DND-41 (cell line): ENCODE measurements at places on chromosomes 2 and 18.

- DNase-seq: peak; percentile 5
Observed at GRCh38 chr2:224650815-224651439, 65.2 kb downstream of the CCDC195 start.

DNA sequence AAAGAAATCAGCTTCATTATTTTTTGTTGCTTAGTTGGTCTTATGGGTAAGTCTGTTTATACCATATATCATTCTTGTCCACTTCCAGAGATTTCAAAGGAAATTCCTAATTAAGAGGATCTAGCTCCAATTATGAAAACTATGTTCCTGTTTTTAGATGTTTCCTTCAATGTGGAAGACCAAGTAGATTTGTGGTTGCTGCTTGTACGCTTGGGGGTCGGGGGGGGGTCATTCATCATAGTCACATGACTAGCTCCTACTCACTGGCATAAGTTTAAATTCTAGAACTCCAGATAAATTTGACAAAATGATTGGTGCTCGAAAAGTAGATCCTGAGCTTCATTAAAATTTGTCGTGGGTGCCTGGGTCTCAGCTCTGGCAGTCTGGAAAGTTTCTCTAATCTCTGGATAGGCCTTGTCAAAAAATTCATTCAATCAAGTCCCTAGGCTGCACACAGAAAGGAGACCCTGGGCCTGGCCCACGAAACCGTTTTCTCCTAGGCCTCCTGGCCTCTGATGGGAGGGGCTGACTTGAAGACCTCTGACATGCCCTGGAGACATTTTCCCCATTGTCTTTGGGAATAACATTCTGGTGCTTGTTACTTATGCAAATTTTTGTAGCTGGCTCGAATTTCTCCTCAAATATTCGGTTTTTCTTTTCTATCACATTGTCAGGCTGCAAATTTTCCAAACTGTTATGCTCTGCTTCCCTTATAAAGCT, 62.5 kb downstream of the MEP1B start:
- no peak for DNase-seq

- DNase-seq: peak; percentile 89
Observed at GRCh38 chr2:136118819-136119716, 1.1 kb upstream of the CXCR4 start.

DNA sequence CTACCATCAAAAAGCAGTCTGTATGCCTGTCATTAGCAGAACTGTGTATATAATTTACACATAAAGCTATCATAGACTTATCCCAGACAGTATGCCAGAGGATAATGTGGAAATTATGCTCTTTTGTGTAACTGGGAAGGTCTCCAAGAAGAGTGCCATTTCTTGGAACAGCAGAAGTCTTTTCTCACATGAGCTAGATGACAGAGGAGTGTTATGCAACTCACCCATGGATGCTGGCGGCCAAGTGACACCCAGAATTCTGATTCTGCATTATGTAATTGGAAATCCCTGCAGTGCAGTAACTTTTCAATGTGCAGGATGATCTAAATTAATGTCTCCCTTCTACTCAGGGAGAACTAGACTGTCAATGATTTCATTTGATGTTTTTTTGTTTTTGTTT, 160.0 kb downstream of the UBE2E3 start:
- DNase-seq: no peak

DNA sequence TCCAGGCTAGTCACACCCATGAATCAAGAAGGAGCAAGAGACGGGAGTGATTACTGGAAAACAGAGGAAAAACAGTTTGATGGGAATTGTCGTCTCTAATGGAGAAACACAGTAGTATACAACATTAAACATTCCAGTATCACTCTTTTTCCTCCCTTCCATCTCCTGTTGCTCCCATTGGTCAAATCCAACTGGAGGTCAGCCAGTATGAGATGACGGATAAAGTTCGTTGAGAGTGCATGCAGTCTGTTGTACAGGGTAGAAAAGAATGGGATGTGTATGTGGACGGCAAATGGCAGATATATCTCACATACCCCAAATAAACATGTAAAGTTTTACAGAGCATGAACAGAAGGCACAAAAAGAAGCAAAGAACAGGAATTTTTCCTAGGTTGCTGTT, 221.9 kb upstream of the TNP1 start:
- DNase-seq: no peak

DNA sequence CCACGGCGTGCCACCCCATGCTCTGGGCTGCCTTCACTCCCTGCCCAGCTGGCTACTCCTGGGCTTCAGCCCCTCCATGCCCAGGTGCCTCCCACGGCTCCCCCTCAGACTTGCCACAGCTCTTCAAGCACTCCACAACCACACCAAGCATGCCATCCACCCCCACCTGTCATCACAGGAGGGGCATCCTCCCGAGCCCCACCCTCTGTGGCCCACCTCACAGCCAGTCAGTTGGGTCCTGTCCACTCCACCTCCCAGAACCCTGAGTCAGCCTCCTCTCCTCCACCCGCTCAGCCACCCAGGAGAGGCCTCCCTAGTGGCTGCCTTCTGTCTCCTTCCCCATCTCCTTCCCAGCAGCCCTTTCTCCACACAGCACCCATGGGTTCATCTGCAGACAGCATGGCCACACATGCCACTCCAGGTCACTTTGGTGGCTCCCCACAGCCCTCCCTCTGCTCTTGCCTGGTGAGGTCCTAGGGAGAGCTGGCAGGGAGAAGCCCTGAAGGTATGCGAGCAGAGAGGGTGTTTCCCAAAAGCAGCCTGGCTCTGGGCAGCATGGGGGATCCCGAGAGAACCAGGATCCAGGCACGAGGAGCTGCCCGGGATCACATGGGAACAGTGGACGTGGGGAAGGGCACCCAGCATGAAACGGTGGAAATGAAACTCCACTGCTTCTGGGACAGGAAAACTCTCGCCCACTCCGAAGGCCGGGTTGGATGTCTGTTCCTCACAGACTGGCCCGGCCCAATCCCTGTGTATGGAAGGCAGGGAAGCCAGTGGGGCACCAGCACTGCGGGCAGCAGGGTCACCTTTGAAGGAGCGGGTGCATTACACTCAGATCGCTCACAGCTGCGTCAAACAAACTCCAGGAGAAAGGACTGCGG, 2.7 kb downstream of the LIMS2 start:
- DNase-seq: no peak

GRCh38 chr2:164458792-164459191, 162.5 kb downstream of the GRB14 start:
- DNase-seq: no peak

DNA sequence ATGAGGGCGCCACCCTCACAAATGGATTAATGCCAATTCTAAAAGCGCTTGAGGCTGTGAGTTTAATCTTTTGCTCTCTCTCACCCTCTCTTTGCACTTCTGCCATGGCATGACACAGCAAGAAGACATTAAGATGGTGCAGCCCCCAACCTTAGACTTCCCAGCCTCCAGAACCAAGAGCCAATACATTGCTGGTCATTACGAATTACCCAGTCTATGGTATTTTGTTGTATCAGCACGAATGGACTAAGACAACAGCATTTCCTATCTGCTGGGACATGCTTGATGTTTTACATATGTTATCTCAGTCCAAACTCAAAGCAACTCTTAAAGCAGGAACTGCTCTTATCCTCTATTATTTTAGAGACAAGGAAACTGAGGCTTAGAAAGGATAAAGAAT, 222.9 kb downstream of the STK39 start:
- DNase-seq: no peak

DNA sequence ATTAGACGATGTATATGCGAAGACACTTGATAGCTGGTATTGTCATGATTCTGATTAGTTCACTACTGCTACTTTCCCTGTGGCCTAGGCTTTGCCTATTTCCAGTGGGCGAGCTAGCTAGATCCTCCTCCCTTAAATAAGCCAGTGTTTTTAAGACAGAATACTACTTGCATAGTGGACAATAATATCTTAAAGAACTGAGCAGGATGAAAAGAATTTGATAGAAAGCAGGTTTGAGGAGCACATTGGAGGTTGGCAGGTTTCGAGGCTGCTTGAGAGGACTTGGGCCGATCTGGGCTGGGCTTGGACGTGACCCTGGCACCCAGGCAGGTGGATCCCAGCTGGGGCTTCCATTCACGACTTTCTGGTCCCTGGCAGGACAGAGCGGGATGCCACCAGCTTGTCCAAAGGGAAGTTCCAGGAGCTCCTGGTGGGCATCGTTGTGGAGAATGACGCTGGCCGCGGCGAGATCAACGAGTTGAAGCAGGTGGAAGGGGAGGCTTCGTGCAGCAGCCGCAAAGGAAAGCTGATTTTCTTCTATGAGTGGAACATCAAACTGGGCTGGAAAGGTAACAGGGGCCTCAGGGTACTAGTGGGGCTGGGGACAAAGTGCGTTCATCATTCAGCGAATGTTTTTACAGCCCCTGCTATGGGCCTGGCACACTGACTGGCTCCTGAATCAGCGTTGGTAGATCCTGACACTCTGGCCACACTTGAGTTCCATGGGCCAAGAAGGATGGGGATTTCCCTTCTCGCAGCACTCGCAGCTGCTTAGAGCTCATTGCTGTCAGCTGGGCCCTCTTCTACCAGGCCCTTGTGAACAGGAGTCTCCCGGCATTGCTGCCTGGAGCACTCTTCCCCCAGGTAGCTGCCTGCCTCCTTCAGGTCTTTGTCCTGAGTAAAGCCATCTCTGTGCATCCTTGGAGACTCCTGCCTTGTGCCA, 16.9 kb downstream of the C2orf74 start:
- peak; percentile 35 for DNase-seq

- DNase-seq: no peak
Observed at GRCh38 chr2:79793006-79793405, 280.2 kb downstream of the CTNNA2 start.

- DNase-seq: no peak
Observed at GRCh38 chr2:68971591-68972231, 2.7 kb upstream of the GKN1 start.

DNA sequence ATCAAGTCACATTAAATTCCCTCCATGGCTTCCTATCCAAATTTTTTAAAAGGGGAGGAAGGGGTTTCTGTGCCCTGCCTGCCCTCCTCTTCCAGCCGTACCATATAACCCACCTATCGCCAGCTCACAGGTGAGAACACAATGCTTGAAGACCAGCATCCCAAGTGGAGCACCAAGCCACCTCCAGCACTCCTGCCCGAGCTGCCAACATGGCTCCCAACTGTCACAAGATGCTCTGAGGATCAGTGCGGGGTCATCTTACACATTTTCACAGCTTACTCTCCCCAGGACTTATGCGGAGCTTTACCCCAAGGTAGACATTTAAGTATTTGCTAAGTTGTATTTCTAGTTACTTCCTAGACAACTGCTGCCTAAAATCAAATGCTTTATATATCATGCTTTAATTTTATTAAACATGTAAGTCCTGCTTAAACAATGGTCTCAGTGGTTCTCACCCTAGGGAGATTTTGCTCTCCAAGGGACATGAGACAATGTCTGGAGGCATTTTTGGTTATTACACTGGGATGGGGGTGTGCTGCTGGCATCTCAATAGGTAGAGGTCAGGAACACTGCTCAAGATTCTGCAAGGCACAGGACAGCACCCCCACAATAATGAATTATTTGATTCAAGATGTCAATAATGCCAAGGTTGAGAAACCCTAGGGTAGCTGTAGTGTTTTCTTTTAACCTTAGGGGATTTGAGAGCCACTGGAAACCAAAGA, 45.8 kb downstream of the SF3B1 start:
- DNase-seq: no peak

- peak; percentile 59 for DNase-seq
Observed at GRCh38 chr2:64018701-64019082, 536 bp downstream of the VPS54 start.

DNA sequence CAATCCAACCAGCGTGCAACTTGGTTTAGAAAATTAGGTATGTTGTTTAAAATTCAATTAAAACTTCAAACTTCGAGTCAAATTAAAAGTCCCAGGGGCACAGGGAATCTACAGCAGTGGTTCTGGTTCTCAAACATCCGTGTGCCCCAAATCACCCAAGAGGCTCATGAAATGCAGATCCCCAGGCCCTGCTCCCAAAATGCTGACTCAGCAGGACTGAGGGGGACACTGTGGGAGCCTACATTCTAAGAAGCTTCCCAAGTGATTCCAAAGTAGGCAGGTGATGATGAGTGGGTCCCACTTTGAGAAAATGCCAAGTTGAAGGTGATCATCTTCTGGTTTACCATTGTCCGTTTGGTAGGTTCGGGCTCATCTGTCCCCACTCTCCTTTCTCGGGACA, 82.3 kb downstream of the GALNT14 start:
- DNase-seq: no peak

DNA sequence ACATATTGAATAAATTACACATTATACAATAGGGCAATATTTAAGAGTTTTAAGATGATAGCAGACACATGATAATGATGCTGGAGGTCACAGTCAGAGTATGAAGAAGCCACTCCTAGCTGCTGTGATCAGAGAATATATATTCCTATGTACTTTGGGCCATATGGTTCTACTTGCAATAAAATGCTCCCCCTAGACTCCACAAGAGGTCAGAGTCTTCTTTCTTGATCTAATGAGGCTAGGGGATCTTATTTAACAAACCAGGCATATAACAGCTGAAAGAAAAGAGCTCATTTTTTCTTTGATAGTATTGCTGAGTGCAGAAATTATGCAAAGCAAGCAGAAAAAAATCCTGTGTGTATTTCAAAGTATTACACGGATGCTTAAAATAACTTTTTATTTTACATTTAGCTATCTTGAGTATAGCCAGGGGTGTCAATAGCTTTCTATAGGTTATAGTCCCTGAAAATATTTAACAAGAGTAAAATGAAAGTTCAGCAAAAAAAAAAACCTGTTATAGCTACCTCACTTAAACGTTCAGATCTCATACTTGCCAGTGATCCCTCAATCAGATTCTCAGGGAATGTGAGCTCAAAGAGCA, 748.7 kb upstream of the CHAC2 start:
- DNase-seq: no peak

GRCh38 chr2:144654523-144654922, 134.6 kb upstream of the ZEB2 start:
- no peak for DNase-seq

DNA sequence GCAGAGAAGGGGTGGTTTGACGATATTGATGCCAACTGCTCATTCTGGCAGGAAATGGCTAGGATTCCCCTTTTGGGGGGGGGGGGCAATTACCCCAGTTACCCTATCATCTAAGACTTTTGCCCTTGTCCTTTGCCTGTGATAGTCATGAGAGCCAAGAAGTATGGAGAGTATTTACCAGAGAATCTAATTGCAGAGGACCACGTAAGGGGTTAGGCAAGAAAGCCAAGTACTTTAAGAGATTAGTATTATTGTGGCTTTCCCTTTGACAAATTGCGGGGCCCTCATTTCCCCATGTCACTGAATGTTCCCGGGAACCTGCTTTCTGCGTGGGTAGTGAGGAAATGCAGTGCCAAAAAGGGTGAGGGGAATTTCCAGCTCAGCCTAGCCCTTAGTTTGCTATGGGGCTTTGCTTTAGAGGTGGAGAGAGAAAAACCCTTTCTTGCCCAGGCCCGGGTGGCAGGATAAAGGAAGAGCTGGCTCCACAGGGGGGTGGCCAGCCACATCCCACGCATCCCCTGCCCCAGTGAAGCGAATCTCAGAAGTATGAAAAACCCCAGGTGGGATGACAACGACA, 1.5 kb downstream of the AQP4 start:
- no peak for DNase-seq
